ENCODE measurements at places on chromosomes 4 and X. TPM values are rescaled to one million over a fixed set of nuclear protein-coding genes. Genes with fewer than 3 reads are reported as not detected.

Gene TBC1D19
- 6.6 TPM for total RNA-seq

Gene WAS
- not detected for total RNA-seq

Gene EVC2
- 2.3 TPM for total RNA-seq

Gene NWD2
- not detected for total RNA-seq

Gene C4orf51
- total RNA-seq = not detected

Gene PCSK1N
- total RNA-seq = not detected

Gene TCEANC
- total RNA-seq = 2.1 TPM

Gene TRIM61
- not detected for total RNA-seq

Gene CT47A1
- total RNA-seq = not detected

Gene FREM3
- total RNA-seq = 0.76 TPM

Gene GLRA3
- not detected for total RNA-seq

Gene PCDH19
- 2.2 TPM for total RNA-seq

Gene LRBA
- total RNA-seq = 57.6 TPM

Gene ZCCHC18
- total RNA-seq = 4.6 TPM

Gene SPIN2A
- total RNA-seq = 0.44 TPM

Gene MCUB
- total RNA-seq = 42.9 TPM

Data from bladder microvascular endothelial cell (primary cell).